Skin of body (tissue), 3 donors: ENCODE measurements at places on chromosomes 4 and X.

- DNase-seq, result no peak
Measured at GRCh38 chr4:97868097-97868496, 275.2 kb downstream of the STPG2 start.

DNA sequence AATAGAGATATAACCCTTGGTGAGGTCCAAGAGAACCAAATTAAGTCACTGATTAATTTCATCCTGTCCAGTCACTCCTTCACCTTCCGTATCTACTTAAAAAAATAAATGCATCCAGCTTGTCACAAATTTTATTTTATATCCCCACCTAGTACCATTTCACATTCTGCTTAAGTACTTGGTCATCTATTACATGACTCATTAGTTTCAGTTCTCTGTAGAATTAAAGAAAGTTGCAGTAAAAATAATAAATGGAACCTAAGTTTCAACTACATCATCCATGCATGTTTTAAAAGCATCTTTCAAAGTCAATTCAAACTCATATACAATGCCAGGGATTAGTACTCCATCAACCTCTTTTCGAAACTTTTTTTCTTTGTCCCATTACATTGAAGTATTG, 130.2 kb downstream of the SH2D1A start:
- DNase-seq, result no peak

DNA sequence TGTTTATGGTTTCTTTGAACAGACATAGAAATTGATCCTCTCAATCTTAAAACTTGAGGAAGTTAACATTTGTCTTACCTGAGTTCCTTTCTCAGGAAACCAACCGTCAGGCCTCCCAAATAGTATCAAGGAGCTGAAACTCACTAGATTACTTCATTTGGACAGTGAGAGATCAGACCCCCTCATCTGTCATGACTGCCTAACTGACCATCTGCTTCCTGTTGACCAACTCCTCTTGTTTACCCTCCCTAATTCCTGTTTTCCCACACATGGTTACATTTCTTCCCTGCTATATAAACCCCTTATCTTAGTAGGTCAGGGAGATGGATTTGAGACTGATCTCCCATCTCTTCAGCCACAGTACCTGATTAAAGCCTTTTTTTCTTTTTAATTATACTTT, 46.2 kb upstream of the NMU start:
- DNase-seq, result no peak

GRCh38 chr4:20572976-20573375, 127.3 kb upstream of the PACRGL start:
- DNase-seq, result no peak

DNA sequence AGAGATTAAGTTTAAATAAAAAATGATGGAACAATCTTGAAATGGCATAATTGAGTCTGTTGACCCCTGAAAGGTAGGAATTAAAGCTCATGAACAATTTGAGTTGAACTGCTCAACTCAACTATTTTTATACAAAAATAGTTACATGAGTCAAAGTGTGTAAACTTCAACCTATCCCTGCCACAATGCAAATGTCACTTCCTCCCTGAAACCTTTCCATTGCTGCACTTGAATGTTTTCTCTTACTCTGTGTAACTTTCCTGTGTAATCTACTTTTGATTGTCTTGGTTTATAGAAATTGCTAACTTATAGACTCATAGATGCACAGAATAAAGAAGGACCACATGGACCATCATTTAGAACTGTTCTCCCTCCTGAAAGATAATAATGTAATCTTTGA, 218.5 kb downstream of the GBA3 start:
- no peak for DNase-seq

GRCh38 chrX:118038614-118039365, 77.8 kb downstream of the KLHL13 start:
- DNase-seq, result no peak

- DNase-seq, result no peak
Measured at GRCh38 chr4:140084385-140084784, 69.6 kb downstream of the MAML3 start.

DNA sequence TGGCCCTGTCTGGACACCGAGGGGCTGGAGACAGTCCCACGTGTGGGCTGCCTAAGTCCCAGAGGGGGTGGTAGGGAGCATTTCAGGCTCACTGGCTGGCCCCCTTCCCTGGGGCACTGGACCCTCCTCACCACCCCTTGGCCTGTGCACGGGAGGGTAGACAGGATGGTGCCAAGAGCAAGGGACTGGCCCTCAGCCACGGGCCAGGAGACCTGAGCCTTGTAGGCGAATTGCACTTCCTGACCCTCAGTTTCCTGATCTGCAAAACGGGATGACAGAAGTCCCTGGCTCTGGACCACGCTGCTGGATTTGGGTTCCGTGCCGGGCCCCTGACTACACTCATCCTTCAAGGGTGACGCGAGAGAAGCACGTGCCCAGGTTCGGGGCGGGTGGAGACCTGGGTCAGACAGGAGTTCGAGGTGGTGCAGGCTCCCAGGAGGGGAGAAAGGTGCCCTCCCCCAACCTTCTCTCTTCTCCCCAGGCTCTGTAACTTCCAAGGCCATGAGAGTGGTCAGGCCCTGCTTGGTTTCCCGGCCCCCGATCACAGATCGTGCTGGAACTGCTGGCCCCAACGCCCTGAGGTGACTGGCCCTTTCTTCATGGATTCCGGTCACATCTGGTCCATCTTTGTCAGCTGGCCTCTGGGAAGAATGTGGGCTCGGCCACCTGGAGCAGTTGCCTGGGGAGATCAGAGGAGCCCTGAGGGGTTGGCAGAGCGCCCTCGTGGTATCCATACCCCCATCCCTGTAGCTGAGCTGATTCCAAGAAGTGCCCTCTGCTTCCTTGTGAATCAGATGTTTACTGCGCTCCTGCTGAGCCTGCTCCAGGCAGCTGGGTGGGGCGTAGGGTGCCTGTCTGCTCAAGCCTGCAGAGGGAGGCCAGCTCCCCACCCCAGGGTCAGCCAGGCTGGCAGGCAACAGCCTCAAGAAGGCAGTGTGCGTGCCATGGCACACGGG, 3.3 kb downstream of the SH3BP2 start:
- DNase-seq, result no peak

GRCh38 chr4:153204247-153204671, at the start of gene TRIM2:
Gene TRIM2, plus strand, starts transcription at chr4:153204443. Its CDS starts 88 bp downstream, at chr4:153204531.
- peak; percentile 88 for DNase-seq

DNA sequence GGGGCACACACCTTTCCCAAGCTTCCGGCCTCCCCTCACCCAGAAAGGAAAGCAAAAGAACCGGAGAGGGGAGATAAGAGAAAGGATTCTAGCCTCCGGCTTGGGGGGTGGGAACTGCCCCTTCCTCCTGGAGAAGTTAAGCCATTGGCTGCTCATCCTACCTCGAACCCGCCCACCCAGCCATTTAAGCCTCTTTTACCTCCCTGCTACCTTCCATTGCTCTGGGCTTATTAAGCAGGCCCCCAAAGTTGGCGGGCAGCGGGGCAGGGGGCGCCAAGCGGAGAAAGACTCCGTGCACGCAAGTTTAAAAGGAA, 2.3 kb downstream of the MAML3 start:
- peak; percentile 84 for DNase-seq

GRCh38 chr4:80134936-80135701, 62.1 kb upstream of the ANTXR2 start:
- no peak for DNase-seq

DNA sequence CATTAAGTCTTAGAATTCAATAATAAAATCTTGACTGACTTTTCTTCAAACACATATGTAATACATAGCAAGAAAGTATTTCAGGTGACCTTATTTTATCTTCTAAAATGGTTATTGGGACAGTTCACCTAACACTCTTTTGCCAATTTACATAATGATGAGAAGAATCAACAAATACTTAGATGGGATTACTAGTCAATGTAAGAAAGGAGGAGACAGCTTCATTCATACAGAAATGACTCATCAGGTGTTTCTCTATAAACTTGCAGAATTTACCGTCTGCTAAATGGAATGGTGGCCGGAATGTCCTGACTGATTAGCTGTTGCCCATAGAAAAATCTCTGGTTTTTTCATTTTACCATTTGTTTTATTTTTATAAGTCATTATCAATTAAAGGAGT, 115.0 kb upstream of the ETNPPL start:
- no peak for DNase-seq

DNA sequence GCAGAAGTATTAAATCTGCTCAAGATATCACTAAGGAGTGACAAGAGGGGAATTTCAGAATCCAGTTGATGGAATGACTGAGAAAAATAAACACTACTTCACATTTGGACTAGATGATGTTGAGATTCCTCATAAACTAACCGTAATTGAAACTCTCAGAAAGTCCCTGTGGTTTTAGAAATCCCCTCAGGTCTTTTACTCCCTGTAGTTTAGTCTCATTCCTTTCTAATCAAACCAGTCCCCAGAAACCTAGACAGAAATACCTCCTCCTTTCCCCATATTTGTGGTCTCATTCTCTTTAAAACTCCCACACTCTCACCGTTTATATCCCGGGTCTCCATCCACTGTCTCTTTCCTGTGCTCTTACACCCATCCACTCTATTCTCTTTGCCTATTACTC, 15.0 kb upstream of the TLR1 start:
- no peak for DNase-seq

- no peak for DNase-seq
Measured at GRCh38 chr4:150943818-150944217, 71.3 kb downstream of the LRBA start.

GRCh38 chrX:130103605-130104004, 6.7 kb downstream of the ELF4 start:
- DNase-seq, result no peak

DNA sequence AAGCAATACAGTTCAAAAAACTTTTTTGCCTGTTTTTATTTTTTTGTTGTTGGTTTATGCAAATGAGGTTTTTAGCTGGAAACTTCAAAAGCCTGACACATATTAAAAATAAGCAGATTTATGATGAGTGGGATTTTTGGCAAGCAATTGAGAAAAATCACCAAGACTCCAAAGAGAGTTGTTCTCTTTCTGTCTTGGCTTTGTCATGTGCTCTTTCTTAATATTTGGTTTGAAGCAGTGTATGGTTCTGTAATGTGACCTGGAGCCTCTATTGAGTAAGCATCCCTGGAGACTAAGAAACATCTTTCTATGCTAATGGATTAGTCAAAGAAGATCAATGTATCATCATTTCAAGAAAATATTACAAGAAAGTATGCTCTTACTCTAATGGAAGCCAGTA, 11.7 kb downstream of the TRIM2 start:
- DNase-seq, result peak; percentile 47

DNA sequence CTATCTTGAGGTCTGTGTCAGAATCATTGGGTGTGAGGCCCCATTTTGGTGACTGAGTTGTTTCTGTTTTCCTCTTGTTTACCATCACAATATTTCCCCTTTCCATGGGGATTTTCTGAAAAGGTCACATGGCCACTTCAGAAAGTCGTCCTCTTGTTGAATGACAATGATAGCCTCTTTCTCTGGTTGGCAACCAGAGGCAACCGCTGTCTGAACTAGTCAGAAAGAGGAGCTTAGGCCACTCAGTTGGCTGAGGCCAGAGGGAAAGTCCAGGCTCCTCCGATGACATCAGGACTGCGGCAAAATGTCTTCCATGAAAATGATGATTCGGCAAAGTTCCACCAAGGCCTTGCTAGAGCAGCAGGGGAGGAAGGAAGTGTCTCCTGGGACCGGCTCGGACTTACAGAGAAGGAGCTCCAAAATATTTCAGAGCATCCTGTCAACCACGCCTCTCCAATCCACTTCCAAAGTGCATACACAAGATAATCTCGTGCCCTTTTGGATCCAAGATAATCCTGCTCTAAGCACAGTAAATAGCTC, 19.1 kb upstream of the RBM47 start:
- DNase-seq, result no peak

DNA sequence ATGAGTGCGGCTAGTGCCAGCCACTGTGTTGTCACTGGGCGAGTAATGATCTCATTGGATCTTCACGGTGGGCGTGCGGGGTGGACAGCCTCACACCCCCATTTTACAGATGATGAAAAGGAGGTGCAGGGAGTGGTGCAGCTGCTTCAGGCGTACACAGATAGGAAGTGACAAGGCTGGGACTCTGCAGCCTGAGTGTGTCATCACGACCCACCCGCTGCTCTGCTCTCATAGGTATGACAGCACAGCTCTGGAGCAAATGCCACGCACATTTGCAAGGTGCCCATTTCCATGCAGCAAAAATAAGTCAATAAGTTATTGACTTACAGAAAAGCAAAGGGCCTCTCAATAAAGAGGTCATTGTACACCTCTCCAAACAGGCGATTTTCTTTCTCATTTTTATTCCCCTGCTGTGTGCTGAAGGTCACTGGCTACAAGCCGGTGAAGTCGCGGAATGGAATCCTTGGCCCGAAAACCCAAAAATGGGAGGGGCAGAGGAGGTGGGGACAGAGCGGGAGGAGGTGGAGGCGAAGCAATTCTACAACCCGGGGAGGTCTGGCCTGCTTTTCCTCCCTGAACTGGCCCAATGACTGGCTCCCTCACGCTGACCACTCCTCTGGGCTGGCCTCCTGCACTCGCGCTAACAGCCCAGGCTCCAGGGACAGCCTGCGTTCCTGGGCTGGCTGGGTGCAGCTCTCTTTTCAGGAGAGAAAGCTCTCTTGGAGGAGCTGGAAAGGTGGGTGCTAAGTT, at the start of gene SOD3:
Gene SOD3 (plus strand): TSS at position 658 of the 750 bp plus-strand sequence. CDS start 3,949 bp downstream, outside the sequence.
- peak; percentile 80 for DNase-seq

GRCh38 chr4:11313157-11313943, 115.3 kb downstream of the HS3ST1 start:
- DNase-seq, result no peak

GRCh38 chrX:132565273-132565672, 76.4 kb upstream of the MBNL3 start:
- DNase-seq, result no peak

DNA sequence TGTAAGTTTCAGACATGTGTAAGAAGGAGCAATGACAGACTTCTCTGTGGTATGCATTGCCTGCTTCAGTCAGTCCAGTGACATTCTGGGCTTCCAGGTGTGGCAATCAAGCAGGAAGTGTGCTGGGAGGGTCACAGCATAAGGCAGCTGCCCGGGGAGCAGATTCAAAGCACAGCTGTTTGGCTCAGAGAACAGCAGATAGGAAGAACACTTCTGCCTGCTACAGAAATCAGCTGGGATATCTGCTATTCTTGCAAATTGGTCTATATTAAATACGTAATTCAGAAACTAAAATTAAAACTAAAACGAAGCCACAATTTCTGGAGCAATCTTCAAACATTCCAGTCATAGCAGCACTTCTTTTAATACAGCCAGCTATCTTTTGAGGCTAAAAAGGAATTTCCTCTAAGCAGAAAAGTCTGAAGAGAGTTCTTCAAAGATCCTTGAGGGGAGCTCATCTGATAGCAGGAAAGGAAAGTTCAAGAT, 47.5 kb upstream of the GALNT7 start:
- DNase-seq, result peak; percentile 35

DNA sequence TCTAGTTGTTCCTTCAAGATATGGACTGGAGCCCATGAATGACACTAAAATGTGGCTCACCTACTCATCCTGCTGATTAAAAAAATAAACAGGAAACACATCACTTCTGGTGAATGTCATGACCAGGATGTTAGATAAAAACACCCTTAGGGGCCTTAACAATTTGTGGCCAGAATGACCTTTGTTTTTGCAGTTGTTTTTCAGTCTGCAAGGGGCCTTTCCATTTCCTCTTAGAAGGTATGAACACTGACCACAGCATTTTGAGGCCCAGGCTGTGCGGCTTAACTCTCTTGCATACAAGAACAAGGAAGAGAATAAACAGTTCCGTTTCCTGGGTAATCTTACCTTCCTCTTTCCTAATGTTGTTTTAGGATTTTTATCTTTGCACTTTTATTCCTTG, 113.2 kb downstream of the IL1RAPL2 start:
- no peak for DNase-seq
